ENCODE measurements at places on chromosomes 4 and X.

DNA sequence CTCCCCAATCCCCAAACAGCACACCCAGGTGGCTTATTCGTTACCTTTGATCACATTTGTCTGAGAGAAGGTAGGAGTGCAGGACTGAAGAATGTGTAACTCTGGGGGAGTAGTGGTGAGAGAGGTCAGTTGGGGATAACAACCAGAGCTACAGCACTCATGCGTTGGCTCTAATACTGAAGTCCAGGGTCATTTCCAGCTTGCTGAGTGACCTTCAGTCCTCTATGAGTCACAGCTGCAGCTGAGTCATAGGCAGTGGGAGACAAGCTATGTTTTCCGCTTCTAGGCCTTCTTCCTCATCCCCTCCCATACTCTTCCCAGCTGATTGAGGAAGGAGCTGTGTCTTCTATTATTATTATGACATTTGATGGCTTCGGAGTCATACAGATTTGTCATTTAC lies 31.6 kb upstream of the CT47C1 start:
- no peak for DNase-seq

DNA sequence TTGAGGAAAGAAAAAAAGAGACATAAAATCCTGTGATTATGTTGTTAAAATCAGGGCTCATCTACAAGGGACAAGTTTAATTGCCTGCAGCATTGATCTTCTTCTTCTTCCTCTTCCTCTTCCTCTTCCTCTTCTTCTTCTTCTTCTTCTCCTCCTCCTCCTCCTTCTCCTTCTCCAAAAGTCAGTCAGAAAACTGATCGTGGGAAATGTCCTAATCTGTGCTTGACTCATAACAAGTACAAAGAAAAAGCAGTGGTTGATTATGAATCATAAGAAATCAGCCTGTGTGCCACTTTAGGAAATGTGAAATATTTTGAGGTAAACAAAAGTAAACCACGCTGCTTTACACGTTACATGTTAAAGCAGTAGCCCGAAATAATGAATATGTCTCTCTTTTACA lies 2.7 kb upstream of the ATP10D start:
- DNase-seq = no peak

DNA sequence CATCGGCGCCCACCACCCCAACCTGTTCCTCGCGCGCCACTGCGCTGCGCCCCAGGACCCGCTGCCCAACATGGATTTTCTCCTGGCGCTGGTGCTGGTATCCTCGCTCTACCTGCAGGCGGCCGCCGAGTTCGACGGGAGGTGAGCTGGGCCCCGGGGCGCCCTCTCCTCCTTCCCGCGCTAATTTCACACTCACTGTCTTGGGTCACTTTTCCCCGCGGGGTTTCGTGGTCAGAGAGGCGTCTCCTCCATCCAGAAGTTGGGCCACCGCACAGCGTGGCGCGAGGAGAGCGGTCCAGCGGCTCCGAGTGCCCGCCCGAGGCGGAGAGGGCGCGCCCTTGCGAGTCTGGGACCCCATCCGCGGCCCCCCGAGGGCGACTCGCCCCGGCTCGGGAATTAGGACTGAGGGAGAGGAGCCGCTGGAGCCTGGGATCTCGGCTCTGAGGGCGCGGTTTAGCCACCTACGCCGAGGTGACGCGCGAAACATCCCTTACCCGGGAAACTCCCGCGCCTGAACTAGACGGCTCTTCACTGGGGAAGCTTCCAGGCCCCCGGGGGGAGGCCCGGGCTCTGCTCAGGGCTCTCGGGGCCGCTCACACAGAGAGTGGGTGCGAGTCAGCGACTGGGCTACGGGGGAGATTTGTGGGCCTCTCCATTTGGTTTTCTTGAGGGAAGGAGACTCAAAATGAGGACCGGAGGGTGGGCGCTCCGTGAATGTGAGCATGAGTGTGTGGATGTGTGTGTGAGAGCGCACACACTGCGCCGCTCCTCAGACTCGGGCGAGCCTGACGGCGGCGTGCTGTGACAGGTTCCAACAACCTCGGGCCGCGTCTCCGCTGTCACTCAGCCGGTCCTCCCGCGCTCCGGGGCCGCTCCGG lies 551 bp downstream of the NPNT start:
- no peak for DNase-seq

DNA sequence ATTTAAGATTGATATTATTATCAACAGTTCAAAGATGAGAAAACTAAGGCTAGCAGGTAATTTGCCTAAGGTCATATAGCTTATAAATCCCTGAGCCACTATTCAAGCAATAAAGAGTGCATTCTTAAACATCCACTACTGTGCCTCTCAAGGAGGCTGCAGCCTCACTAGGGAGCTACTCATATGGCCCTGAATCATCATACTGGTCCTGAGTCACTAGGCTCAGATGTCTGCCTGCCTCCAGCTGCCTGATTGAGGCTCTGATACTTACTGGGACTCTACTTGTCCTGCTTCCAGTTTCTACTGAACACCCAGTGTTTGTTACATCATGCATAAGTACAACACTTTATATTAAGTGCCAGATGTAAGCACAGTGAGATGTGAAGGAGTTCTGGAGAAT lies 110.7 kb downstream of the AASDH start:
- DNase-seq = no peak

DNA sequence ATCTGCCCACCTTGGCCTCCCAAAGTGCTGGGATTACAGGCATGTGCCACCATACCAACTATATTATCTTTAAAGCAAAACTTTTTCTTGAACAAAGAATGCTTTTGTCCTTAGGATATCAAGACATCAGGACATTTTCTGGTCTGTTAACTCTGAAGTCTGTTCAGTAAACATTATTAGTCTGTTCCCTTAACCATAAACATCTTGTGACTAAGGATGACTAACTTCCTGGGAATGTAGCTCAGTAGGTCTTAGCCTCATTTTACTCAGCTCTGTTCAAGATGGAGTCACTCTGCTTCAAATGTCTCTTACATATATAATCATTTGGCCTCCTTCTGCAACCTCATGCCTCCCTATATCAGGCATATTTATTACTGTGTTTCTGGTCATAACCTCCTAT lies 122.9 kb downstream of the UBE2NL start:
- no peak for DNase-seq

DNA sequence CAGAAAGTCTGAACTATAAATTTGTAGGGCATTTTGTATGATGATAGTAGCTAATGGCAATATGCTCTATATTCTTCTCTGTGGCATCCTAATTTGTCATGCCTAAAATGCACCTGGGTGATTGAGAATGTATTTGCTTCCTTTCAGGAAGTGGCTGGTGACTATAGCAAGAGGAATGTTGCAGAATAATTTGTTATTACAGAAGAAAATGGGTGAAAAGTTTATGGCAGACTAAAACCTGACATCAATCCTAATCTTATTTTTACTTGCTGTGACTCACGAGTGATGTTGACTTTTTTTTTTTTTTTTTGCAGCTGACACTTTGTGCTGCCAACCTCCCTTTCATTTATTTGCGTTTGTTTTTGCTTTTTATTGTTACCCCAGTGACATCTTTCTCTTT lies 141.1 kb downstream of the MSL3 start:
- no peak for DNase-seq

DNA sequence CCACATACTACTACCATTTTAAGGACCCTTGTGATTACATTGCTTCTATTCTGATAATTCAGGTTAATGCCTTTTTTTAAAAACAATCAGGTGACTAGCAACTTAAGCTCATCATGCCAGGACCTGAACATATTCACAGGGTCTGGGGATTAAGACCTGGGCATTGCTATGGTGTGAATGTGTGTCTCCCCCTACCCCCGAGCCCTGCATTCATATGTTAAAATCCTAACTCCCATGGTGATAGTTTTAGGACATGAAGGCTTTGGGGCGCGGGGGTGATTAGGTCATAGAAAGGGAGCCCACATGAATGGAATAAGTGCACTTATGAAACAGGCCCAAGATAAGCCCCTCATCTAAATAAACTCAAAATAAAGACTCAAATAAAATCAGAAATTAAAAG lies 734.4 kb upstream of the PABPC4L start:
- no peak for DNase-seq

- DNase-seq = no peak
These were observed 1.2 kb downstream of the TFE3 start for GRCh38 chrX:49041744-49042580.

GRCh38 chr4:6465955-6466354 lies 6.5 kb downstream of the PPP2R2C start:
- no peak for DNase-seq

DNA sequence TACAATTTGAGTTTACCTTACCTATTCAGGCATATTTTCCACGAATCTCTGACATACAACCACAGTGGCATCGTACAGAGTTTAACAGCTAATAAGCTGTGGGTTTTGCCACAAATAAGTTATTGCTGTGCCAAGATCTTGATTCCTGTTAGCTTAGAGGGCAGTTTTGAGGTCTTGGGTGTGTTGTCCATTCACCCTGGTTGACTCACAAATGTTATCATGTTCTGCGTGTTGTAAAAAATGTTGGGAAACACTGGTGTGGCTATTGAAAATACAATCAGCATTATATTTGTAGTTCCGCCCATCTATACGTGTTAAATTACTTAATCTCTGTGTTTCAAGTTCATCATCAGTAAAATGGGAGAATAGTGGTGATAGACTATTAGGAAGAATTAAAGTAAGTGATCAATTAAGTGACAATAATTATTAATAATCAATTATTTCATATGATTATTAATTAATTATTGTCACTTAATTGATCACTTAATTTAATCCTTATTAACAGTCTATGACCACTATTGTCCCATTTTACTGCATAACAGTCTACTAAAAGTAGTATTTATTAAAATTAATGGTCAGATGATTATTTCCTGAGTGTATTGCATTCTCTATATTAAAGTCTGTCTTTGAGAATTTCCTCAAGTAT lies 96.3 kb downstream of the TMA16 start:
- no peak for DNase-seq

DNA sequence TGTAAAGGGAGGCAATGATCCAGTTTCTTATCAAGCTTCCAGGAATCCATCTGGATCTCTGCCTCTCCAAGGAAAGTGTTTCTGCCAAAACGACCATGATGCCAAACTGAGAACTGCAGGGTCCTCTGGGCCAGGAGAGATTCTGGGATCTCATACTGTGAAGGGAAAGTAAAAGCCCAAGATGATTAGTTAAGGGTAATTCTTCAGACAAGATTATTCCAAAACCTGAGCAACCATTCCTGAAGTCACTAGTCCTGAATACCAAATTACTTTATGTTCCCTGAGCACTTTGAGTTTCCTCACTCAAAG lies 42.0 kb downstream of the SRPX2 start:
- DNase-seq = no peak

- no peak for DNase-seq
These were observed 265.4 kb downstream of the COL25A1 start for GRCh38 chr4:109037026-109037425.

- no peak for DNase-seq
These were observed 5.8 kb downstream of the NKX6-1 start for GRCh38 chr4:84493092-84493850.

DNA sequence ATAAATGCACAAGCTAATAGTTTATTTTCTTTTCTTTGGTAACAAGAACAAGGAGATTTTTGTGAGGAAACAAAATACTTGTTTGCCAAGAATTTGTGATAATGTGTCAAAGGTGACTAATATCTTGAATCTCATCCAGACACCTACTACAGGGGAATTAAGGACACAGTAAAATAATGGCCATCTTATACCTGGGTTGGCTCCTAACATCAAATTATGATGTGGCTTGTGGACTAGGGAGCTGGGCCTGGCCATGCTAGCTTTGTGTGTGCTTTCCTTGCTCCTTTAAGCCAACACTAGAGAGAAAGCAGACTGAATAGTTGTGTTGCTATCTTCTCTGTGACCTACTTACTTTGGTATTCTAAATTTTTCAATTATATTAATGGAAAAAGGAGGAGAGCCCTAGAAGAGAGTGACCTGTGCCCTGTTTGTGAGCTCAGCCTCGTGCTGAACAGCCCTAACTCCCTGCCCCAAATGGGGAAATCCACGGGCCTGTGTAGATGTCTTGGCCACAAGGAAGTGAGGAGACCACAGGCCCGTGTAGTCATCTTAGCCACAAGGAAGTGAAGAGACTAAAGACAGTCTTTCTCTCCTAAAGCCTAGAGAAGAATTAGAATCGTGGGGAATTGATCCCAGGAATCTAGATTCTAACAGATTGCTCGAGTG lies 23.3 kb downstream of the ARHGAP24 start:
- DNase-seq = no peak

DNA sequence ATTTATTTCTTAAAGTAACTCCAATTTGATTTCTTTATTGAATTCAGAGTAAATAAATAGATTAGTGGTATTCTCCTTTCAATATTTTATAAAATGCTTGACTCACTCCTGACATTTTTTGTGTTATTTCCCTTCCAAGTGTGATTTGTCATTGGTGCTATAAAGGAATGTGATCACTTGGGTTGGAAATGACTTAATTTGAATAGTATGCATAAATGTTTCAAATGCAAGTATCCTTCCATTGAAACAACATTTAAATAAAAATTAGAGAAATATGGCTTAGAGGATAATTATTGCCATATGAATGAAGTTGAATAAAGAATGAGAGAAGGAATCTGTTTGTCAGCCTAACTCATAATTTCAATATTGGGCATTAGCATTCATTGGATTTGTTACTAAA lies 182.7 kb downstream of the PABPC4L start:
- no peak for DNase-seq

DNA sequence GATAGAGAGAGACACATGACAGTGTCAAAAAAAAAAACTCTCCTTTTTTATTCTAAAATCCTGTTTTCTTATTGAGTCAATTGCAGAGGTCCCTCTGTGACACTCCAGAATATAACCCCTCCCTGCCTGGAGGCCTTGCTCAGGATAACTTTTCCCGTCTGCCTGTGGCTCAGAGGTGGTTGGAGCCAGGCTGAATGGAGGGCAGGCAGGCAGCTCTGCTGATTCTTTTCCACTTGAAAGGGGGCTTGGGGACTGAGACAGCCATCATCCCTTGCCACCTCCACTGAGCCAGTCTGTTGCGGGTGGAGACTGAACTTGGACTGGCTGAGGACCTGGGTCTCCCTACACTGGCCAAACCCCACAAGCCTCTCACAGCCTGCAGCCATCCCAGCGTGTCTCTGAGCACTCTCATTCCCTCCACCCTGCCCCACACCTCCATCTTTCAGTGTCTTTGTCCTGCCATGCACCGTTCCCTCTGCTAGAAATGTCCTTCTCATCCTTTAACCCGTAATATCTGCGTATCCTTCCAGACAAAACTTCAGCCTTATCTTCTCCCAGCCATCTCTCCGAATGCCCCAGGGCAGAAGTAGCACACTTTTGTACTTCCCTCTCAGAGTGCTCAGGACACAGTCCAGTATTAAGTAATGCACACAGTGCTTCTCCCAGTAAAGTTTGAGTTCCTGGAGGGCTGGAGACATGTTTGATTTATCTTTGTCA lies 139.9 kb downstream of the CHIC2 start:
- DNase-seq = no peak

- DNase-seq = peak; percentile 55
These were observed 34.7 kb downstream of the MSL3 start for GRCh38 chrX:11792461-11793421.

- DNase-seq = no peak
These were observed 10.1 kb downstream of the PAPSS1 start for GRCh38 chr4:107709916-107710315.

Data from stimulated activated CD4-positive, alpha-beta T cell treated with anti-CD3 and anti-CD28 coated beads, Interleukin-2, amount 100 ng/mL, for 48 hours (primary cell).